ENCODE measurements at places on chromosomes 11 and 22.

- no peak for DNase-seq
Measured at GRCh38 chr11:85021058-85021457, 606.1 kb downstream of the DLG2 start.

- DNase-seq, result no peak
Measured at GRCh38 chr11:10979529-10979928, 121.7 kb upstream of the ZBED5 start.

- DNase-seq, result no peak
Measured at GRCh38 chr11:26741036-26741435, 19.2 kb upstream of the SLC5A12 start.

DNA sequence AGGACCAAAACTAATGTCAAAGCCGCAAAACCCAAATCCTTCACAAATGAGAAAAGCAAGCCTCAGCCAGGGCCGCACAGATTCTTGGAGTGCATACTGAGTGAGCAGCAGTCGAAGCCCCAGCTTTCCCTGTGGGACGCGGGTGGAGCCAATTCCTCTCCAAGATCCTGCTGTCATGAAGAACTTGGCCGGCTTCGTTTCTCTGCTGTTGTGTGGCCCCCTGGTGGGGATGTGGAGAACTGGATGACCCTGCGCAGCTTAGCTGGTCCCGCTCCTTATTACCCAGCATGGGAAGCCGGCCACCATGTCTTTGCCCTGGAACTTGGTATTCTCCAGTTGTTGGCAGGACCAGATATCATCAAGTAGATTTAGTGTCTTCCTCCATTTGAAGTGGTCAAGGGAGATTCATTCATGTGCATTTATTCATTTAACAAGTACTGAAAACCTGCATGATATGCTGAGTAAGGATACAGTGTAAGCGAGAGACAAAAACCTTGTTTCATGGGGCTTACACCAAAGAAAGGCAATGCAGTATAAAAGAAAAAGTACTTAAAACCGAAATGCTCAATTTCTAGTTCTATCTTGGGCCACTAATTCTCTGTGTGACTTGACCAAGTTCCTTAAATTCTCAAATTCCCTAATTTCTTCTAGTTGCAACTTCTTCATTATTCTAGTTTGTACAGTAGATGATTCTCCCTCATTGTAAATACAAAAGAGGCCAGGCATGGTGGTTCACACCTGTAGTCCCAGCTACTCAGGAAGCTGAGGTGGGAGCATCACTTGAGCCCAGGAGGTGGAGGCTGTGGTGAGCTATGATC lies 56.7 kb upstream of the CRTAM start:
- DNase-seq, result no peak

DNA sequence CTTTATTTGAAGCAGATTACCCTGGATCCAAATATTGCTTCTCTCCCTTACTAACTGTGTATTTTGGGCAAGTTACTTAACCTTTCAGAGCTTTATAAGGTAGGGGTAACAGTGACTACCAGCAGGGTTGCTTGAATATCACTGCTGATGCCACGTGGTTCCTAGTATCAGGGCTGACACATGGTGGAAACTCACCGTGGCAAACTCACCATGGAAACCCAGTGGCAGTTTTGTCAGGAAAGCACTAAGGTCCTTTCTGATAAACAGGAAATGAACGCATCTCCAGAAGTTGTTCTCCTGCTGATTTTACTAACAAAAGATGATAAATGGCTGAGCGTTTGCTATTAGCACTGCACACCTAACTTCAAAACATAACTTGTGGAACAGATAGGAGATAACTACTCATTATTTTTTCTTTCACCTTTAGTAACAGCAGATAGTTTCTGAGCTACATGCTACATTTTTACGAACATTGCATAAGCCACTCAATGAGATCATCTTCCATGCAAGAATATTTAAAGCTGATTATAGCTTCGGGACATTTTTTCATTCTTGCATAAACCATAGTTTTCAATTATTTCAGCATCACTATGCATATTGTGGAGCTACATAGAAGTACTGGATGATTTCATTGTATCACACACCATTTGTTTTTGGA lies 59.7 kb upstream of the RAG2 start:
- no peak for DNase-seq

- no peak for DNase-seq
Measured at GRCh38 chr22:49995361-49996118, 17.0 kb downstream of the IL17REL start.

GRCh38 chr11:121715405-121715804 lies 262.6 kb upstream of the SORL1-AS1 start:
- no peak for DNase-seq

GRCh38 chr11:35564245-35564595 lies 38.8 kb upstream of the PAMR1 start:
- no peak for DNase-seq

DNA sequence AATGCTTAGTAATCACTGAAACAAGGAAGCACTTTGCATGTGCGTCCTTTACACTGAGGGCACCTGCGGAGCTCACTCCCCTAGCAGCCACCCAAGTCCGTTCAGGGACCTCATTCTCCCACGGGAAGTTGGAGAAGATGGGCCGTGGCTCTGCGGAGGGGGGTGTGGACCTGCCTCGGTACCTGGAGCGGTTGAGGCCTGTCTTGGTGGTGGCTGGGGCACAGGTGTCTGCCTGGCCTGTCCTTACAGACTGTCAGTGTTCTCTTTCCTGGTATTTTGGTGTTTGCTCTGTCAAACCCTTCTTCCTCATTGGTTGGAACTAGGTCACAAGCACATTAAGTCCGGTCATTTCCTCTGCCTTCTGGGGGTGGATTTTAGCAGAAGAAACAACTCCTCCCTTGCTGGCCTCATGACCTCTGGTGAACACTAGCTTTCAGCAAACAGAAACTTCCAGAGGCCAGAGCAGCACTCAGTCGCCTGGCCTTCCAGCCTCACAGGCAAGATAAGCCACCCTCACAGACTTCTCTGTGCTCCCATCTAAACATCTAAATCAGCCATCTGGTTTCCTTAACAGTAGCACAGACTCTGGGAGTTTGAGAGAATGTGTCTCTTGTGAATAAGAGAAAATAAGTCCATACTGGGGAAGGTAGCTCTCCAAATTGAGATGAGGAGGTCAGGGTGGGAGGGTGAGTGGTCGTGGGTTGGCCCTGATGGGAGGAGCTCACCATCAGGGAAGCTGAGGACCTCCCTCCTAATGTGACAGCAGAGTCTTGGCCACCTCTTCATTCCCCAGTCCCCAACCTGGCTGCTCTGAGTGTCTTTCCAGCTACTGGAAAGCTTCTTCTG lies 8.6 kb downstream of the SNAP29 start:
- no peak for DNase-seq

- DNase-seq, result no peak
Measured at GRCh38 chr11:123905826-123906225, 3.9 kb downstream of the OR8D4 start.
